ENCODE measurements at places on chromosomes 1 and 21.

DNA sequence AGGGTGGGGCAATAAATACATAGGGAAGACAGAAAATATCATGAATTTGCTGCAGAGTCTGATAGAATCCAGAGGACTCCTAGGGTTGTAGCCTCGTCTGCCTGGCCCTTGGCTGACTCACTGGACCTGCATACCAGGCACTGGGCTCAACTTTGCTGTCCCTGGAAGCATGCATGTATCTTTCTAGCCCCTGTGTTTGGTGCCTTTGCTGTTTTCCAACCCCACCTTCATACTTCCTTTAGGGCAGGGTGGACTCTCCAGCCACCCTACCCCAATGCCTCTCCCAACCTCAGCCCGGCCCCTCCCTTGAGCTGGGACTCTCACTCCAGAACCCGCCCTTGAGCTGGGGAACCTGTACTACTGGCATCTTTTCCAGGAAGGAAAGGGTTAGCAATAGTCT is 1.2 kb downstream of the RAB25 start:
- peak; percentile 34 for DNase-seq

DNA sequence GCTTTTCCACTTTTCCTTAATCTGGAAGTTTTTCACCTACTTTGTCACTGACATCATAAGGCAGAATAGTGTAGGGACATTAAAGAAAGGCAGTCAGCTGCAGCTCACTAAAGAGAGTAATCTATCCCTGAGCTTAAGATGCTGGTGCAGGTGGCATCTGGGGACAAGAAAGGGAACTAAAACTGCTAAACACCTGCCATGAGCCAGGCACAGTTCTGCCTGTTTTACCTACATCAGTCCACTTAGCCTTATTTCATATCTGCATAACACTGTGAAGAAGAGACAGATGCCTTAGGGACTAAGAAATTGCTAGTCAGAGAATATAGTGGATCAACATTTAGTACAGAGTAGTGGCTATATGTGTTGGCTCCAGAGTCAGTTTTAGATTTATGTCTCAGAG is 88.1 kb downstream of the GPATCH2 start:
- DNase-seq, result no peak

DNA sequence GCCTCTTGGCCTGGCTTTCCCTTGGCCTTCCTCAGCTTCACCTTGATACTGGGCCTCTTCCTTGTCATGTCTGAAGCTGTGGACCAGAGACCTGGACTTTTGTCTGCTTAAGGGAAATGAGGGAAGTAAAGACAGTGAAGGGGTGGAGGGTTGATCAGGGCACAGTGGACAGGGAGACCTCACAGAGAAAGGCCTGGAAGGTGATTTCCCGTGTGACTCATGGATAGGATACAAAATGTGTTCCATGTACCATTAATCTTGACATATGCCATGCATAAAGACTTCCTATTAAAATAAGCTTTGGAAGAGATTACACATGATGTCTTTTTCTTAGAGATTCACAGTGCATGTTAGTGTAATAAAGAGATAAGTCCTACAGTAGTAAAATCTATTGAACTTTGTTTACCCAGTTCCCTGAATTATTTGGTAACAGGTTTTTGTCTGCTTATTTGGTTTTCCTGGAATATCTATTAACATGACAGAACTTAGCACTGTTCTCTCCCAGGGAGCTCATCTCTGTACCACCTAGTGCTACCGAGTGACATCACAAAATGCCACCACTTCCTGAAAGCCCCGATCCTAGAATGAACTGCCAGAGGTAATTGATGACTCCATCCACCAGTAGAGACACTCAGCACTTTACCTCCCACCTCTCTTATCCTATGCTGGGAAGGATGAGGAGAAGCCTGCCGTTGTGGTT is 22.2 kb downstream of the UBE2T start:
- no peak for DNase-seq

- DNase-seq, result no peak
Observed at GRCh38 chr1:157142201-157142600, 4.0 kb upstream of the ETV3 start.

GRCh38 chr21:35239811-35240219 is 190.7 kb upstream of the RUNX1 start:
- peak; percentile 20 for DNase-seq

DNA sequence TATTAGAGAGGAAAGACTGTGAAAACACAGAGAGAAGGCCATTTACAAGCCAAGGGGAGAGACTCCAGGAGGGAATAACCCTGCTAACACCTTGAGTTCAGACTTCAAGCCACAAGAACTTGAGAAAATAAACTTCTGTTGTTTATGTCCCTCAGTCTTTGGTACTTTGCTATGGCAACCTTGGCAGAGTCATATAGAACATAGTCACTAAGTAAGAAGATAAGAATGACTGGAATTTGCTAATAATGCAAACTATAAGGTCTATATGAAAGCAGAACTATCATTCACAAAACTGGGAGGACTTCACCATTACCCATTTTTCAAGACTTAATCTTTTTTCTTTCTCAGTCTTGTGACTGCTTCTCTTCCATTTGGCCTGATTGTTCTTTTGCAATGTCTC is 767.3 kb upstream of the ADAMTS5 start:
- DNase-seq, result peak; percentile 84

DNA sequence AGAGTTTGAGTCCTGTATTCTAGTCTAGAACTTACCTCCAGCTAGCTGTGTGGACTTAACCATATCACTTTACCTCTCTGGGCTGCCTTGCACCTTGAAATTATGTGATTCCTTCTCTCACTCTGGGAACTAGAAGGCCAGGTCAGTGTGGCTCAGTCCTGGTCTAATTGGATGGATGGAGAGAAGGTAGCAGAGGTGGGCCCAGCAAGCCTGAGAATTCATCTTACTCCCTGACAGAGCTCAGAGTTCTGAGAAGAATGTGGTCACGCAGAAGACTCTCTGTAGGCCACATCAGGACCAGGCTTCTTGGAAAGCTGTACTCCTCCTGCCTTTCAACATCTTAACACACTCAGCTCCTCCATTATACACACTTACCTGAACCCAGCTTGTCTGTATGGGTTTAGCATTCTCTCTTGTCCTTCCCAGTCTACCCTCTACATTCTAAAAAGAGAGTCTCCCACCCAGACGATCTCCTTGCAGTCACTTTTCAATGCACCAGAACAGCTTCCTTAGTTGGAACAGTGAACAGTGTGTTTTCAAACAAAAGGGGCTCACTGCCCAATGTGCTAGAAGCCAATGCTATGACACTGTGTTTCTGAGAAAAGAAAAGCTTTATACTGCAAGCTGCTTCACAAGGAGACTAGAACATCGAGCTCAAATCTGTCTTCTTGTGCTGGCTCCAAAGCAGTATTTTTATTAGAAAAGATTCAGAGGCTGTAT is 60.5 kb downstream of the CAPN9 start:
- no peak for DNase-seq

GRCh38 chr1:69638673-69639072 is 71.0 kb downstream of the LRRC7 start:
- DNase-seq, result no peak

GRCh38 chr1:110309139-110309538 is 30.0 kb upstream of the RBM15 start:
- no peak for DNase-seq

DNA sequence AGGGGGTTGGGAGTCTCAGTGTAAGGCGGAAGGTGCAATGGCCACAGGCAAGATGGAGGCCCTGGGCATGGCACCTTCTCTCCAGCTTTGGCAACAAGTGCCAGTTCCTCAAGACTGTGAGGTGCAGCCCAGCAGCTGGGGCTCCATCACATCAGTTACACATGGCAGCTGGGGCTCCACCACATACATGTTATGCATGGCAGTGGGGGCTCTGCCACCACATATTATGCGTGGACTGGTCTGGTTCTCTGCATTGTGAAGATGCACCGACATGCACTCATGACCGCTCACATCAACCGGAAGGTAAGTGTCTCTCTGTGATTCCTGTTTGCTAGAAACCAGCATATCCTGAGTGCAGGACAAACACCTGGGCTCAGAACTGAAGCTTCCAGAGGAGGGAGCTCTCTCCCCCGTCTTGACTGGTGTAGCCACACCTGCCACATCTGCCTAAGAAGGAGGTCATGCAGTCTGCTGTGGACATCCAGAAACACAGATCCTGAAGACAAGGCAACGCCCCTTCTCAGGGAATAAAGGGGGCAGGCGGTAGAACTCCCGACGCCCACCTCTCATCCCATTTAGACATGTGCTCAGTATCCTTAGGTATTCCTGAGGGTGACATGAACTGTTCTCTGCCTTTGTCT is 104.1 kb upstream of the TMPRSS2 start:
- DNase-seq, result no peak

GRCh38 chr1:205072286-205072685 is 12.0 kb downstream of the TMEM81 start:
- DNase-seq, result no peak

GRCh38 chr1:8421721-8422120 is 103.8 kb downstream of the SLC45A1 start:
- DNase-seq, result peak; percentile 20

DNA sequence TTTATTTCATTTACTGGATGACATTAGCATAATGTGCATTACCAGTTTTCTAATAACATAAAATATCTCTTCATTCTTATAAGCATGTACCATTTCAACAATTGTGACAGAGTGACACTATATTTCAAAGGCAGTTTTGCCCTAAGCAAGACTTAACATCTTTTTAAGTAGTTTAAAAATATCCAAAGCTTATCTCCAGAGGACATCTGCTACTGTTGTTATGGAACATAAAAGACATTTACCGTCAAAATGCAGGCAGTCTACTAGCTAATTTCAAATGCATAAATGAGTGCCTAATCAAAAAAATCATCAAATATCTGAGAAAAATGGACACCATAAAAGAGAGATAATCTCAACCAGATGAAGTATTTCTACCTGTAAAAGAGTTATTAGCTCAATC is 782.4 kb upstream of the BRINP3 start:
- DNase-seq, result no peak

GRCh38 chr1:113439277-113439670 is 49.0 kb downstream of the MAGI3 start:
- no peak for DNase-seq

DNA sequence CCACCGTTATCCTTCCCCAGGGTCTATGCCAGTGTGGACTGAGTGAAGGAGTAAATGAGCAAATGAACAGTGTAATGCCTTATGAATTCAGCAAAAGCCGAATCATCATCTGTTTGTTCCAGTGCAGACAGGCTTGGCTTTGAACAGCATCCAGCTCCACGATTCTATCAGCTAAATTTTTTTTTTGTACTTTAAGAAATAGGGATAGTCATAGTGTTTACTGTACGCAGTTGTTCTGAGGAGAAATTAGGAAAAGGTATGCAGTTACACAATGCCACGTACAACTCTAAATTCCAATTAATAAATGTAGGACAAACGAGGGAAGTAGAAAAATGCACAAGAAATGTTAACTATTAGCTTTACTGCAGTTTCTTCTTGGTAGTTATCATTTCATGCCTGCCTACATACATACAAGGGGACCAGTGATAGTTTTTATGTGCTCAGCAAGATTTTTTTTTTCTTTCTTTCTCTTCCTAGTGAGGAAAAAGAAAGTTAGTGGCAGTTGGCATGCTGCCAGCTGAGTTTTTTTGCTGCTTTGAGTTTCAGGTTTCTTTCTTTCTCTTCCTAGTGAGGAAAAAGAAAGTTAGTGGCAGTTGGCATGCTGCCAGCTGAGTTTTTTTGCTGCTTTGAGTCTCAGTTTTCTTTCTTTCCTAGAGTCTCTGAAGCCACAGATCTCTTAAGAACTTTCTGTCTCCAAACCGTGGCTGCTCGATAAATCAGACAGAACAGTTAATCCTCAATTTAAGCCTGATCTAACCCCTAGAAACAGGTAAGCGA is at the start of gene IFI44L:
Gene IFI44L (plus strand): TSS at position 646 of the 777 bp plus-strand sequence. CDS start 7,468 bp downstream, outside the sequence.
- peak; percentile 34 for DNase-seq

DNA sequence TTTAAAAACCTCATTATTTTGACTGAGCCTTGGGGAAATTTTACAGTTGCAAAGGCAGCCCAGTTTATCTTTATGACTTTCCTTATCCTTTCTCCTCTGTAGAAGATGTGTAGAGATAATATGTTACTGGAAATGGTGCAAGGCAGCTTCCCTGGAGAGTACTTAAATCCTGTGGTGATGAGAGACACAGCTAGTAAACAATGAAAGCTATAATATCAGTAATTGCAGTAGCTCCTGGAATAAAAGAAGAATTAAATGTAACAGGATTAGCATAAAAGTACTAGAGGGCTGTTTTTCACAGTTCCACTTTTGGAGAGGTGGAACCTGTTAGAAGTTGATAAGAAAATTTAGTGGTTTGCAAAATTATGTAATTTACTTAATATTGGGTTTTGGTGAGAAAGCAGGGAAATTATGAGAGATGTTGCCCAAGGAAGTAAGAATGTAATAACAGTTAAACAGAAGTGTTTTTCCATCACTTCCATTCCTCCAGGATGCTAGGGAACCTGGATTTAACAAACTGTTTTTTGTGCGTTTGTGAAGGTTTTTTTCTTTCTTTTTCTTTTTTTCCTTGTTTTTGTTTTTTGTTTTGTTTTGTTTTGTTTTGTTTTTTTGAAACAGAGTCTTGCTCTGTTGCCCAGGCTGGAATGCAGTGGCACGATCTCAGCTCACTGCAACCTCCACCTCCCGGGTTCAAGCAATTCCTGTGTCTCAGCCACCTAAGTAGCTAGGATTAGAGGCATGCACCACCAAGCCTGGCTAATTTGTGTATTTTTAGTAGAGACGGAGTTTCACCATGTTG is 15.7 kb upstream of the EDEM3 start:
- no peak for DNase-seq

GRCh38 chr1:12473596-12474362 is 144.2 kb downstream of the DHRS3 start:
- no peak for DNase-seq

DNA sequence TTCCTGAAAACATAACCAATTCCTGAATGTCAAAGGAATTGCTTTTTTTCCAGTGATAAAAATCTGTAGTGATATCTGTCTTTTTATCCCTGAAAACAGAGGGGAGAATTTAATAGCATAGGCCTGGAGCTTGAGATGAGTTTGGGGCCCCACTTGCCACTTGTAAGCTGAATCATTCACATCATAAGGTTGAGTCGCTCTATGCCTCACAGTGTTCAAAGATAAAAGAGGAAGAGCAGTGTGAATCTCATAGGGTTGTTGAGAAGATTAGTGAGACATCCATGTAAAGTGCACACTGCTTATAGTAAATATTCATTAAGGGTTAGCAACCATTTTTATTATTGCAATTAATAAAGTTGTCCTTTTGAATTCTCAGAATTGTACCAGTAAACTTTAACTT is 271.3 kb downstream of the DNM3 start:
- peak; percentile 27 for DNase-seq

DNA sequence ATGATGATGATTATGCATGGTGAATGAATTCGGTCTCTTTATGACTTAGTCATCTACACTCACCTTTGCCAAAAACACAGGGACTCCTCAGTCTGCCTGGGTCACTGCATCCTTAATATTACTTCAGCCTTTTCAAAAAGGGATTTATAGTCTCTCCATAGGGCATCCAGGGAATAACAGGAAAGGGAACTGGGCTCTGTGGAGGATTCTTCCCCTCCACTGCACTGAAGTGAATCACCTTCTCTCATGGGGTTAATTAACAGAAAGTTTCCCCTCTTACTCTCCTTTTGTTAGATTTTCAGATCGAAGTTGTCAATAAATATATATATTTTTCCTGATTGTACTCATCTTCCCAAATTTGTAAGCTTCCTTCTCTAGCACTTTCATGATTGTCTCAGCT is at the start of gene OR6K3:
Gene OR6K3 (minus strand): TSS at position 101 of the 400 bp plus-strand sequence. CDS start 2,605 bp downstream, outside the sequence.
- DNase-seq, result no peak

- no peak for DNase-seq
Observed at GRCh38 chr1:64856553-64856952, 109.8 kb downstream of the JAK1 start.

- peak; percentile 91 for DNase-seq
Observed at GRCh38 chr1:2642560-2643413, 10.0 kb upstream of the MMEL1 start.
